Glutamatergic neuron (in vitro differentiated cells): ENCODE measurements at places on chromosomes 2 and 18. TPM values are rescaled to one million over a fixed set of nuclear protein-coding genes. Genes with fewer than 3 reads are reported as not detected.
A peak's percentile ranks its signal among the peaks of the same experiment; 100 is the strongest.

- H3K36me3 ChIP-seq: no peaks in the 10 kb centered on the region
- H3K27me3 ChIP-seq: peaks cover 5% of the 10 kb centered on the region
- no peak overlapping the region for H3K4me3 ChIP-seq
- H3K27ac ChIP-seq: no peak overlapping the region
- no peaks in the 10 kb centered on the region for H3K4me1 ChIP-seq
Measured at GRCh38 chr2:39640107-39640506, 25.6 kb upstream of the TMEM178A start.

GRCh38 chr2:175030380-175031271 lies 25.4 kb upstream of the CHN1 start:
- no peak overlapping the region for H3K27ac ChIP-seq
- H3K36me3 ChIP-seq: peaks cover 2% of the 10 kb centered on the region
- H3K4me1 ChIP-seq: peaks cover 13% of the 10 kb centered on the region
- DNase-seq: peak; percentile 28
- peaks cover 4% of the 10 kb centered on the region for H3K27me3 ChIP-seq

DNA sequence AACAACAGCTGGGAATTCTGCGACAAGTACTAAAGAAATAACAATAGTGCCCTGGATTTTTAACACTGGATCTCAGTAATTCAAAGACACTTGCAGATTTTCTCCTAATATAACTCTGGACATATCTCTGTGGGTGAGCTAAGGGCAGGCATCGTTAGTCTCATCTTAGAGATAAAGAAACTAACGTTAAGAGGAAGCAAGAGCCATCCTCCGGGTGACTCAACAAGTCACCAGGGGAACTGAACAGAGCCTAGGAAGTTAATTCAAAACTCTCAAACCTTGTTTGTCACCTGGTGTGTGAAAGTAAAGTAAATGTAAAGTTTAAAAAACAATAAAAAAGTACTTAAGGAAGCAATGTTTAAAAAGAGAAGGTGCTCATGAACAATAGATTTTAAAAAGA lies 41.6 kb upstream of the NRP2 start:
- H3K27ac ChIP-seq: no peak overlapping the region
- H3K27me3 ChIP-seq: no peaks in the 10 kb centered on the region
- H3K36me3 ChIP-seq: no peaks in the 10 kb centered on the region
- DNase-seq: no peak
- H3K4me3 ChIP-seq: no peak overlapping the region

The TRIM43 gene
- total RNA-seq: 2.3 TPM

The RAB6D gene
- not detected for total RNA-seq

The LTBP1 gene
- 3.9 TPM for total RNA-seq
